ENCODE measurements at places on chromosomes 12 and 14.

DNA sequence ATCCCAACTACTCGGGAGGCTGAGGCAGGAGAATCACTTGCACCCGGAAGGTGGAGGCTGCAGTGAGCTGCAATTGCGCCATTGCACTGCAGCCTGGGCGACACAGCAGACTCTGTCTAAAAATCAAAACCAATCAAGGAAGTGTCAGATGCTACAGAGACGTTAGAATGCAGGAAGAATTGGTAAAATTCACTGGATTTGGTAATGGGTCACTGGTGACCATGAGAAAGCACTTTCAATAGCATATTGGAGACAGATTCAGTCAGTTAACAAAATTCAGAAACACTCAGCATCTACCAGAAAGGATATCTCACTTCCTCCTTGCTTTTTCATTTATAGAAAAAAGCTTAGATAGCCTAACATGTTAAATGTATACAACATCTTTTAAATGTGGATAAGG is 17.5 kb downstream of the BIN2 start:
- no peak for DNase-seq

- DNase-seq = no peak
These were observed 207.3 kb downstream of the LRIG3 start for GRCh38 chr12:58712976-58713375.

DNA sequence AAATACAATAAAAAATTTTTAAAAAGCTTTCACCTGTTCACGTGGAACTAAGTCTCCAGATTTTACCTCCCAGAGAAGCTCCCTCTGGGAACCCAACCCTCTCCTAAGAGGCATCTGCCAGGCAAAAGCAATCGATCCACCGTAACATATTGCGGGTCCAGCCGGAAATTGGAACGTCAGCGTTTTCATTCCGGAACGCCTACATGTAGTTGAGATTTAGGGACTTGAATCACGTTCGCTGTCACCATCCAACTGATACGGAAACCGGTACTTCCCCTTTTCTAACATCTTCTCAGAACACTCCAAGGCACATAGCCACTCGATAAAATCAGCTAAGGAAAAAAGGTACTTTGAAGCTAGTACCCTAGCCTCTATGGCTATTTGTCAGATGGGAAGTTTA is 70.3 kb downstream of the COX16 start:
- peak; percentile 19 for DNase-seq

- DNase-seq = no peak
These were observed 50.8 kb upstream of the PRICKLE1 start for GRCh38 chr12:42640391-42640790.

DNA sequence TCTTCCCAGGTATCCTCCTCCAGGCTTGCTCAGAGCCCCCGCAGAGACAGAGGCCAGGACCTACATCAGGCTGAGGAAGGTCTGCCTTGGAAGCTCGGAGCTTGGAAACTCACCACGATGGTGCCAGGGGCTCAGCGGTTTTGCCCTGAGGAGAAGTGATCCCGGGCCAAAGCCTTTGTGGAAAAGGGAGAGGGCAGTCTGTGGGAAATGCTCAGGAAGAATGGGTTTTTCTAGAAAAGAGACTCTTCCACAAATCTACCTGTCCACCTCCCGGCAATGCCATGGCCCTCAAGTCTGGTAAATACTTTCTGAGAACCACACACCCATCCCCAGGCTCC is 8.0 kb downstream of the KRT2 start:
- no peak for DNase-seq
